ENCODE measurements at places on chromosomes 7 and 10.

DNA sequence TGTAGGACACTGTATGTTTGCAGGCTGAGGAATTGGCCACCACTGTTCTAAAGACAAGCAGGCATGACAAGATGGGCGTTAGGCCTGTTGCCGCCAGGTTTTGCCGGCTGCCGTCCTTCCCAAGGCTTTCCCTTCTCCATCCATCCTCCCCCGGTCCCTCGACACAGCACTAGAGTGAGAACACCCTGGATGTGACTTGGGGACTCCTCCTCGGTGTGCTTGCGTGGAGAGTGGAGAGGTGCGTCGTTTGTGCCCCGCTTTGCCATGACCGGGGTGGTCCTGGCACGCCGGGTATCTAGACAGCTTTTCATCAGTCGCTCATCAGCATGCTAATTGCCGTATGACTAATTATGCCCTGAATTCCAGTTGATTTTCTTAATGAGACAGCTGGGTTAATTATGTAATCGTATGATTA is 206.6 kb upstream of the SH2B2 start:
- DNase-seq = no peak

DNA sequence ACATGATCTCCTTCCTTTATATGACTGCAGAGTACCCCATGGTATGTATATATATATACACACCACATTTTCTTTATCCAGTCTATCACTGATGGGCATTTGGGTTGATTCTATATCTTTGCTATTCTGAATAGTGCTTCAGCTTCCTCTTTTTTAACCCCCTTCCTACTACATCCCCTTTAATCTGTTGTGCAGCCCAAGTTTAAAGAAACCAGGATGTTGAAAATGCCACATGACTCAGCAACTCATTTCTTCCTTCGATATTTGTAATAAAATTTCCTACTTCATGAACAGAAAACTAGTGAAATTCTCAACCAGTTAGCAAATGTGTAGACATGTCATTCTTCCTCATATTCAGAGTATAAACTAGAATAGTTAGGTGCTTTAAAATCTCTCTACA is 1245.7 kb upstream of the SORCS1 start:
- DNase-seq = no peak

DNA sequence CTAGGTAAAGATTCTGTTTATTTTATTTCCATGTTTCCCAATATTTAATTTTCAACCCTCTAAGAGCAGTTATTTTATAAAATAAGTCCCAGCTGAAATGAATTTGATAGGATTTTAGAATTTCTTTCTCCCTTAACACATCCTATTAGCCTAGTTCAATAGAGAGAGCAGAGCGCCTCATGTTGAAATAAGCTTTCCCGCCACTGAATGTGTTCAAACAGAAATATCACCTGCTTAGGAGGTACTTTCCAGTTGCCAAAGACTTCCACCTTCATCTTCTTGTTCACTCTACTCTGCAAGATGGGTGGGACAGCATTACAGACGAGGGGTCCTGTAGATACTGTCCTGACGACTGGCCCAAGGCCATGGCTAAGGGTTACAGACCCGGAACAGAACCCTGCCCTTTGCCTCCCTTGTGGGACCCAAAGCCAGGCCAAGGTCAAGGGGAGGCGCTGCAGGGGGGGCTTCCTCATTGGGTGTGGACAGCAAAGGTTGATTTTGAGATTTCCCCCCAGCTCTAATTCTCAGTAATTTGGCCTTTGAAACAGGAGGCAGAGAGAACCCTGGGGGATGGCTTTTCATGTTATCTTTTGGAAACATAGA is 62.0 kb downstream of the PARP12 start:
- no peak for DNase-seq

GRCh38 chr7:102463841-102464576 is 654 bp downstream of the ALKBH4 start:
- no peak for DNase-seq

- no peak for DNase-seq
Observed at GRCh38 chr10:52474265-52474664, 160.2 kb downstream of the DKK1 start.

- no peak for DNase-seq
Observed at GRCh38 chr7:154591544-154591943, 411.4 kb downstream of the PAXIP1 start.

GRCh38 chr10:89369156-89370105 is 8.4 kb upstream of the IFIT1B start:
- no peak for DNase-seq
